ENCODE measurements at places on chromosomes 4 and X. TPM values are rescaled to one million over a fixed set of nuclear protein-coding genes. Genes with fewer than 3 reads are reported as not detected.
A peak's percentile ranks its signal among the peaks of the same experiment; 100 is the strongest.

MCUB gene
- 3.9 TPM for total RNA-seq

TRAM1L1 gene
- total RNA-seq = 4.3 TPM

MXRA5 gene
- 2.0 TPM for total RNA-seq

SRP72 gene
- 119 TPM for total RNA-seq

CENPI gene
- total RNA-seq = 13.2 TPM

PRDM8 gene
- 0.38 TPM for total RNA-seq

FAM9C gene
- not detected for total RNA-seq

F8A2 gene
- not detected for total RNA-seq

GRCh38 chr4:80732010-80732409 is 298.5 kb upstream of the BMP3 start:
- no peaks in the 10 kb centered on the region for H3K27me3 ChIP-seq
- no peak for DNase-seq
- H3K4me3 ChIP-seq = no peak overlapping the region
- H3K4me1 ChIP-seq = no peaks in the 10 kb centered on the region

DNA sequence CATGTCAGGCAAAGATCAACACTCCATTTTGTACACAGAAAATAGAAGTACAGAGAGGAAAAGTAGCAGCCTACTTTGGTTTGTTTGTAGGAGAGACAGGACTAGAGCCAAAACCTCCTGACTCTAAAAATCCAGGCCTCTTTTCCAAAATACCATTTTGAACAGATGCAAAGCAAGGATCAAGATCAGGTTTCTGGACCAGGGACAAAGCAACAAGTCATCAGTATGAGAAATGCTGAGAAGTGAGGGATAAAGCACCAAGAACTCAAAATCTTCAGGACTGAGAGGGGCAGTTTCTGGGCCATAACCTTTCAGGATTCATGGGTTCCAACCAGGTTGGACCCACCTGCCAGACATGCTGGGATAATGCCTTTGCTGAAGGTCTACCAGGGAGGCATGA is 36.6 kb upstream of the MBTPS2 start:
- no peak overlapping the region for H3K27ac ChIP-seq
- no peaks in the 10 kb centered on the region for H3K36me3 ChIP-seq
- H3K27me3 ChIP-seq = no peaks in the 10 kb centered on the region
- no peak for DNase-seq
- peaks cover 26% of the 10 kb centered on the region for H3K4me1 ChIP-seq

- no peaks in the 10 kb centered on the region for H3K27me3 ChIP-seq
- H3K4me1 ChIP-seq = peaks cover 6% of the 10 kb centered on the region
- H3K27ac ChIP-seq = no peak overlapping the region
- no peak overlapping the region for H3K4me3 ChIP-seq
- DNase-seq = no peak
- H3K36me3 ChIP-seq = peaks cover 12% of the 10 kb centered on the region
These were observed 128.4 kb upstream of the TBC1D9 start for GRCh38 chr4:140884431-140885058.

DNA sequence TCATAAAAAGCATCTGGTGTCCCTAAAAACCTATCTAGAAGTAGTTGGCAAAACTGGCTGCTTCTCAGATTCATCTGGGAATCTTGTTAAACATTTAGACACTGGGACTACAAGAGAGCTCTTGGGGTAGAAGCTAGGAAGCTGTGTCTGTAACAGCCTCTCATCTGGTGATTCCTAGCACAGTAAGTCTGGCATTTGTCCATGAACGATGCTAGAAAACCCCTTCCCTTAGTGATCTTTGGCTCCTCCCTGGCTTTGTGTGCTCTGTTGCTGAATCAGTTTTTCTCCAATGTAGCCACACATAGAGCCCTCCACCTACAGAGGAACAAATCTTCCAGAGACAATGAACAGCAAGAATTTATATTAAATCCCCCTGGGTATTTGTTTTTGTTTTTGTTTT is 951.7 kb upstream of the LCORL start:
- H3K27ac ChIP-seq = no peak overlapping the region
- H3K4me3 ChIP-seq = no peak overlapping the region
- no peak for DNase-seq
- no peaks in the 10 kb centered on the region for H3K36me3 ChIP-seq
- H3K4me1 ChIP-seq = no peaks in the 10 kb centered on the region

GRCh38 chrX:44802613-44803012 is 41.2 kb upstream of the DUSP21 start:
- H3K4me1 ChIP-seq = no peaks in the 10 kb centered on the region
- no peaks in the 10 kb centered on the region for H3K27me3 ChIP-seq
- no peak for DNase-seq
- no peaks in the 10 kb centered on the region for H3K36me3 ChIP-seq
- no peak overlapping the region for H3K4me3 ChIP-seq

- H3K36me3 ChIP-seq = no peaks in the 10 kb centered on the region
- H3K4me3 ChIP-seq = peak overlapping the region; percentile 53
- DNase-seq = no peak
- H3K4me1 ChIP-seq = peaks cover 15% of the 10 kb centered on the region
- H3K27ac ChIP-seq = no peak overlapping the region
These were observed 1.3 kb upstream of the ARX start for GRCh38 chrX:25016938-25017598.

DNA sequence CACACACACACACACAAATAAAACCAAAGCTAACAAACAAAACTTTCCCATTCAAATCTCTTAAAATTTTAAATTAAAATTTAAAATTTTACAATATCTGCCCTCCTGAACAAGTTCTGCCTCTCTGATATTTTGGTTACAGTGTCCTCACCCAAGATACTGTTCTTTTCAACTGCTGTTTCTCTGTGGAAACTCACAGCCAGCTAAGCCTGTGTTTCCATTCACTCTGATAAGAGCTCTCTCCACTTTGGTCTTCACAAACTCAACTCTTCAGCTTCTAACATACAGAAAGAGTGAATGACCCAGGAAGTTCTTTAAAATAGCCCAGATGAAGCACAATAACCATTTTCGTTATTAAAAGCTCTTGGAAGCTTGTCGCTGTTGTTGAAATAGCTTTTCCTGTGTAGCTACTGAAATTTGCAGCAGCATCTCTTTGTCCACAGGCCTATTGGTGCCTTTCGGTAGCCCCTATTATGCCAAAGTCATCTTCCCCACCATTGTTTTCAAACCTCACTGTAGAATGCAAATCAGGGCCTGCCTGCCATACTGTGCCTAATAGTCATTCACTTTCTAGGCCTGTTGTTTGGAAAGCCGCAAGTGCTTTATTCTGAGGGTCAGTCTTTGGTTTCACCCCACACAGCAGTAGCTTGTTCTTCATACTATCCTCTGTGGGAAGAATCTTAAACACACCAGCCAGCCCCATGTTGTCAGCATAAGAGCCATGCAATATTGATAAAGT is 19.4 kb downstream of the INPP4B start:
- DNase-seq = no peak
- H3K4me3 ChIP-seq = no peak overlapping the region
- no peaks in the 10 kb centered on the region for H3K27me3 ChIP-seq
- no peaks in the 10 kb centered on the region for H3K36me3 ChIP-seq
- H3K4me1 ChIP-seq = no peaks in the 10 kb centered on the region

DNA sequence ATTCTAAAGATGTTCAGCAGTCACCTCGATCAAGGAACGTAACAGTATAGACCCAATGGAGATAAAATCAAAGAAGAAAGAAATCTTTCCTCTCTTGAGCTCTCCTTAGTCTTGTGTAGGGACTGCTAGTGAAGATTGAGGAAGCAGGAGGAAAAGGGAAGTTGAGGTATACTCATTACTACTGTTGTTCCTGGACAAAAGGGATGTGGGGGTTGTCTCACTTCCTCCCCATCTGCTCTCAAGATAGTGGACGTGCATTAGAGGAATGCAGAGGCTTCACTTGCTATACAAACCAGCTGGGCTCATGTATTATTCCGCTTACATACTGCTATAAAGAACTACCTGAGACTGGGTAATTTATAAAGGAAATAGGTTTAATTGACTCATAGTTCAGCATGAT is 208.9 kb upstream of the ARHGEF9 start:
- no peak overlapping the region for H3K4me3 ChIP-seq
- no peaks in the 10 kb centered on the region for H3K36me3 ChIP-seq
- no peaks in the 10 kb centered on the region for H3K27me3 ChIP-seq
- DNase-seq = no peak
- H3K4me1 ChIP-seq = peaks cover 1% of the 10 kb centered on the region

GRCh38 chrX:77771601-77772000 is 14.4 kb downstream of the ATRX start:
- H3K27ac ChIP-seq = peak overlapping the region; percentile 21
- DNase-seq = no peak
- no peak overlapping the region for H3K4me3 ChIP-seq
- H3K36me3 ChIP-seq = peaks cover 13% of the 10 kb centered on the region
- H3K4me1 ChIP-seq = peaks cover 2% of the 10 kb centered on the region

GRCh38 chr4:158159054-158159717 is 13.6 kb downstream of the GASK1B start:
- H3K36me3 ChIP-seq = peaks cover 2% of the 10 kb centered on the region
- no peak for DNase-seq
- no peak overlapping the region for H3K27ac ChIP-seq
- no peak overlapping the region for H3K4me3 ChIP-seq

- H3K27ac ChIP-seq = no peak overlapping the region
- no peaks in the 10 kb centered on the region for H3K4me1 ChIP-seq
- peaks cover 24% of the 10 kb centered on the region for H3K27me3 ChIP-seq
- no peak overlapping the region for H3K4me3 ChIP-seq
- H3K36me3 ChIP-seq = no peaks in the 10 kb centered on the region
These were observed 83.4 kb upstream of the LRPAP1 start for GRCh38 chr4:3615386-3616286.

DNA sequence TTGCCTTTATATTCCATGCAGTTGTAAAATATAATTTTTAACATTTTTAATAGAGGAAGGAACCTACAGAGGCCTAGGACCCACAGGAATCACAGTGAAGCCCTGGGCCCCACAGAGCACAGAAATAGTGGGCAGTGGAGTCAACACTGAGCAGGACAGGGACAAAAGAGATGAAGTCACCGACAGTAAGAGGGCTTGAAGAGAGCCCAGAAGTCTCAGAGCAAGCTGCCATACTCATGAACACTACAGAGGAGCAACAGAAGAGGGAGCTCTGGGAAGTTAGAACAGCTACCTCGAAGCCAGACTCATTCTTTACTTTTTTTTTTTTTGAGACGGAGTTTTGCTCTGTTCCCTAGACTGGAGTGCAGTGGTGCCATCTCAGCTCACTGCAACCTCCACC is 149.3 kb upstream of the TENM3 start:
- H3K27ac ChIP-seq = no peak overlapping the region
- no peaks in the 10 kb centered on the region for H3K27me3 ChIP-seq
- DNase-seq = no peak

- no peak overlapping the region for H3K27ac ChIP-seq
- H3K27me3 ChIP-seq = no peaks in the 10 kb centered on the region
- H3K4me1 ChIP-seq = no peaks in the 10 kb centered on the region
- no peak overlapping the region for H3K4me3 ChIP-seq
- DNase-seq = no peak
These were observed 12.2 kb downstream of the FLNA start for GRCh38 chrX:154362085-154362742.

- peaks cover 9% of the 10 kb centered on the region for H3K4me1 ChIP-seq
- peak overlapping the region; percentile 87 for H3K4me3 ChIP-seq
- no peak for DNase-seq
- peaks cover 4% of the 10 kb centered on the region for H3K36me3 ChIP-seq
- peaks cover 14% of the 10 kb centered on the region for H3K27me3 ChIP-seq
- H3K27ac ChIP-seq = peak overlapping the region; percentile 87
These were observed 584 bp downstream of the SUV39H1 start for GRCh38 chrX:48696909-48697727.

DNA sequence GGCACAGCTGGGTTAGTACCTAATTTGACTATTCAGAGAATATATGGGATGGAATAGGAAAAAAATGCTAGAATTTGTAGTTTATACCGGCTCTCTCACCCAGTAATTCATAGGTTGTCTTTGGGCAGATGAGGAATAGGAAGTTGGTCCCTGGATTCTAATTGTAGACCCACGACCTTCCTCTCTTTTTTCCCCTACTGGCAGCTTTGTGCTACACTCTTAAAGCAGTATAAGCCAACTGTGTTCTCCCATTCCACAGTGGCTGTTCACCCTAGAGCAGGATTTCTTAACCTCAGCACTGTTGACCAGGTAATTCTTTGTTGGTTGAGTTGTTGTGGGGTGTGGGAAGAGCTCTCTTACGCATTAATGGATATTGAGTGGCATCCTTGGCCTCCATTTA is 92.9 kb downstream of the FNIP2 start:
- H3K27me3 ChIP-seq = no peaks in the 10 kb centered on the region
- no peak for DNase-seq
- no peak overlapping the region for H3K4me3 ChIP-seq

- DNase-seq = no peak
- H3K27ac ChIP-seq = no peak overlapping the region
These were observed 259.4 kb upstream of the ARX start for GRCh38 chrX:25275159-25275558.

GRCh38 chr4:135177321-135177720 is 975.7 kb upstream of the PABPC4L start:
- peak overlapping the region; percentile 18 for H3K27ac ChIP-seq
- DNase-seq = no peak
- H3K4me1 ChIP-seq = peaks cover 8% of the 10 kb centered on the region
- no peaks in the 10 kb centered on the region for H3K27me3 ChIP-seq
- H3K4me3 ChIP-seq = no peak overlapping the region

GRCh38 chr4:2305766-2306501 is 44.0 kb upstream of the MXD4 start:
- no peak overlapping the region for H3K27ac ChIP-seq
- DNase-seq = no peak
- peaks cover 8% of the 10 kb centered on the region for H3K36me3 ChIP-seq
- no peak overlapping the region for H3K4me3 ChIP-seq
- H3K4me1 ChIP-seq = no peaks in the 10 kb centered on the region

DNA sequence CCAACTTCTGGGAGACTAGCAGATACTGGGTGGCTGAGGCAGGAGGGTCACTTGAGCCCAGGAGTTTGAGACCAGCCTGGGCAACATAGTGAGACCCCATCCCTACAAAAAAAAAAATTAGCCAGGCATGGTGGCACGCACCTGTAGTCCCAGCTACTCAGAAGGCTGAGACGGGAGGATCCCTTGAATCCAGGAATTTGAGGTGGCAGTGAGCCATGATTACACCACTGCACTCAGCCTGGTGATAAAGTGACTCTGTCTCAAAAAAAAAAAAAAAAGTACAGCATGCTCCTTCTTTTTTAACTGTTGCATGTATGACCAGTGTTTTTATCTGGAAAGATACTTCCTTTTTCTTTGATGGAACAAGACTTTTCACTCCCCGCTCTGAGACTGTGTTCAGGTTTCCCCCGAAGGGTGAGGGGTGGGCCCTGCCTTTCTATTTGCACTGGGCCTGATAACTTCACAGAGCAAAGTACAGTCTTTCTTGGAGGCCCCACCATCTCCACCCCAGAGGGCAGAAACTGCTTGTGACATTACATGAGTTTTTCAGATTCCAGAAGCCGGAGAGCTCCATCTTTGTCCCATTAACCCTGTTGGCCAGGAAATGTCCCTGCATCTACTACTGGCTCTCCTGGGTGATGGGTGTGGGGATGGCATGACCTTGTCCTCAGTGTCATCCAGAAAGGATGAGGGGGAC is 35.2 kb downstream of the NYX start:
- H3K27ac ChIP-seq = peak overlapping the region; percentile 82
- H3K27me3 ChIP-seq = no peaks in the 10 kb centered on the region
- H3K4me3 ChIP-seq = no peak overlapping the region
- DNase-seq = no peak

GRCh38 chr4:30416547-30416946 is 303.6 kb upstream of the PCDH7 start:
- no peaks in the 10 kb centered on the region for H3K27me3 ChIP-seq
- H3K4me3 ChIP-seq = no peak overlapping the region
- H3K4me1 ChIP-seq = no peaks in the 10 kb centered on the region
- peaks cover 2% of the 10 kb centered on the region for H3K36me3 ChIP-seq

GRCh38 chr4:31375936-31376335 is 655.8 kb downstream of the PCDH7 start:
- H3K27me3 ChIP-seq = no peaks in the 10 kb centered on the region
- no peak for DNase-seq
- H3K4me3 ChIP-seq = no peak overlapping the region
